ENCODE measurements at places on chromosomes 3 and 15.

DNA sequence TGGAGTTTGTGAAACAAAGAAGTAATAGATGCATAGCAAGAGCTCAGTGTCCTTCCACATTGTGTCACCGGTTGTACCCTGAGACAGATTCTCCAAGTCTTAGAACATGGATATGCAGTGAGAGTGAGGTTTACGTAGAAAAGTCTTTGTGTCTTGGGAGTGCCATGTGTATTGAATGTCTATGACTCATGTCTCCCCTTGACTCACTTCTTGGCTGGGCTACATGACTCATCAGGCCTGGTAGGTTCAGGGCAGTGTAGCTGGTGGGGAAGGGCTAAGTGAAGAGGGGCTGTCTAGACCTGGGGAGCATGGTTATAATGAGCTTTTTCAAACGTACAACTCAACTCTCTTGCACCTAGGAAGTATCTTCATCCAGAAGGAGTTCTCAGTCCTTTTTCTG lies 167.4 kb downstream of the GAP43 start:
- ATAC-seq = peak; percentile 95

DNA sequence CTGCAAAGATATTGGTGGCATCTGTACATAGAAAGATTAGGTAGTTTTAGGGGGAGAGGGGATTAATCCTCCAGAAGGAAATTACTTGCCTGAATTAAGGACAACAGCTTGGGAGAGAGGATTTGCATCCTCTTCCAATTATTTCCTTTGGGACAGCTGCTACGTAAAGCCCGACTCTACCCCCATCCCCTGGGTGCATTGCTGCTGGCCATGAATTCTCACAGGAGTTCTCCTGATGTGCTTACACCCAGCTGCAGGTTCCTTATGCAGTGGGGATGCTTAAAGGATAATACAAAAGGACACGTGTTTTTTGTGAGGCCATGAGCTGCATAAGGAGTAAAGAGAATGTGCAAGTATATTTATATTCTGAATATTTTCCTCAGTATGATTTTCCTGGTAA lies 132.3 kb downstream of the VPS8 start:
- no peak for ATAC-seq

- ATAC-seq = peak; percentile 39
Measured at GRCh38 chr3:108200578-108200977, 21.6 kb downstream of the IFT57 start.

- no peak for ATAC-seq
Measured at GRCh38 chr3:129317848-129318247, 39.2 kb downstream of the HMCES start.

- peak; percentile 57 for ATAC-seq
Measured at GRCh38 chr3:16824081-16824696, 60.6 kb upstream of the PLCL2 start.
